Omental fat pad (tissue), 4 donors: ENCODE measurements at places on chromosomes 5 and 9. TPM values are rescaled to one million over a fixed set of nuclear protein-coding genes. Genes with fewer than 3 reads are reported as not detected.
A peak's percentile ranks its signal among the peaks of the same experiment; 100 is the strongest.

DNA sequence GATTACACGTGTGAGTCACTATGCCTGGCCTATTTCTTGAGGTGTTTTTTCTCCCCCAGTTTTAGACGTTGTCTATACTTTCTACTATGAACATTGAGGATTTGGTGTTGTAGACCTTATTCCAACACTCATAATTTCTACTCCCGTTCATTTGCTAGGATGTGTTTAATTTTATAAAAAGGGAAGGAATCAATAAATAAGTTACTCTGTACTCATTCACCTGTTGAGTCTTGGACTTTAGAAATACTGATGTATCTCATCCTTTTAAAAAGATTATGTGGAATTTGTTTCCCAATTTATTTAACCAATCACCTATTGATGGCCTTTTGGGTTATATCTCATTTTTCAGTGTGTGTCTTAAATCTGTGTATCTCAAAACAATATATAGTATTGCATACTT, 3.2 kb downstream of the CDK7 start:
- no peak for DNase-seq

The DDX4 gene
- not detected for total RNA-seq

DNA sequence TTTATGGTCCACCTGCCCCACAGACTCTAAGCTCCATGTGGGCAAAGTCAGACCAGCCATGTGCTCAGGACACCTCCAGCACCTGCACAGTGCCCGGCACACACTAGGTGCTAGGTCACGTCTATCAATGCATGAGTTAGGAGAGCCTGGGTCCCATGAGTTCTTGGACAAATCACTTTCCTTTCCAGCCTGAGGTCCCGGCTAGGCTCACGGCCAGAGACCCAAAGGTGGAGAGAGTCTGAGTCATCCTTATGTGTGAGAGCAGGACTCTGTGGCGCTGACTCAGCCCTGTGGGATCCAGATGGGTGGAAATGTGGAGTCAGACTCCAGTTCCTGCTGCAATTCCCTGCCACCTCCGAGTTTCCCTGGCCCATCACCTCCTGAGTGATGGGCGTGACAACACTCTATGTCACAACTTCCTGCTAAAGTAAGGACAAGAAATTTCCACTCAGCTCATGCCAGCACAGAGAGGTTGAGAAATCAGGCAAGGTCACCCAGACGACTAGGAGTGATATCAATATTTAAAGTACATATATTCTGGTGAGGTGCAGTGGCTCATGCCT, 2.5 kb upstream of the ST6GALNAC4 start:
- DNase-seq, result peak; percentile 80

The GPR150 gene
- 0.24 TPM for total RNA-seq

The PKD2L2 gene
- total RNA-seq, result not detected

DNA sequence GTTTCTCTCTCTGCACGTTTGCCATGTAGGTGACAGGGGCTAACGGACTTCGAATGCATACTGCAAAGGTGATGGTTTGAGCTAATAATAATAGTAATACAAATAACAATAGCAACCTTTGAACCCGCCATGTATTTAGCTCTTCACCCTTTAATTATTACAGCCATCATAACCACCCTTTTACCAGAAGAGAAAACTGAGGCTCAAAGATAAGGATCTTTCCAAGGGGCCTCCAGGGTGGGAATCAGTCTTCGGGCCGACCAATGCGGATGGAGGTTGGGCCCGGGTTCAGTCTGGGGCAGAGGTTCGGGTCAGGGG, 494 bp downstream of the CDKN2AIPNL start:
- no peak for DNase-seq

GRCh38 chr9:5851445-5851844, 18.5 kb upstream of the ERMP1 start:
- no peak for DNase-seq

- DNase-seq, result no peak
These were observed 23.0 kb downstream of the GLIS3 start for GRCh38 chr9:4276856-4277255.

DNA sequence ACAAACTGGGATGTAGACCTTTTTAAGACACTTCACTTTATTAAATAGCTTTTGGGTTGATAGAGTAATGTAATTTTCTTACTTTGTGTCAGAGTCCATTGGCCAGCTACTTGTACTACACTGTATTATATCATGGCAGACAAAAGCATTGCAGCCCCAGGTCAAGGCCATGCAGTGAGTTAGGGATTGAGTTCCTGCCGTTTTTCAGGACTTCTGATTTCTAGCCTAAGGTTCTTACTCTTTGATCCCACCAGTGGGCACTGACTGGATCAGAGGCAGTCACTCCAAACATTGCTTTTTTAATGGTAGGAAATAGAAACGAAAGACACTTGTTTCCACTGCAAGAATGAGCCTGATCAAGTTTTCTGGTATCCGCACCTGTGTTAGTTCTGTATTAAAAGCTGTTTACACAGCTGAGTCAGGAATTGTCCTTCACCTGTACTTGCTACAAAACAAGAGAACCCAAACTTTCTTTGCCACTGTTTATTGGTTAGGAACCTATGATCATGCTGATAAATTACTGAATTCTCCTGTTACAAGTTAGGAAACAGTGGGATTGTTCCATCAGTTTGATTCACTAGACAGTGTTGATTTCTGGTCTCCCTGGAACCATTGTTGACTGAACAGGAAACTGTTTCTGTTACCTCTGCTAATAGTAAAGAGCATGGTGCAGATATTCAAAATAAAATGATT, 22.1 kb downstream of the LRRC70 start:
- DNase-seq, result no peak

DNA sequence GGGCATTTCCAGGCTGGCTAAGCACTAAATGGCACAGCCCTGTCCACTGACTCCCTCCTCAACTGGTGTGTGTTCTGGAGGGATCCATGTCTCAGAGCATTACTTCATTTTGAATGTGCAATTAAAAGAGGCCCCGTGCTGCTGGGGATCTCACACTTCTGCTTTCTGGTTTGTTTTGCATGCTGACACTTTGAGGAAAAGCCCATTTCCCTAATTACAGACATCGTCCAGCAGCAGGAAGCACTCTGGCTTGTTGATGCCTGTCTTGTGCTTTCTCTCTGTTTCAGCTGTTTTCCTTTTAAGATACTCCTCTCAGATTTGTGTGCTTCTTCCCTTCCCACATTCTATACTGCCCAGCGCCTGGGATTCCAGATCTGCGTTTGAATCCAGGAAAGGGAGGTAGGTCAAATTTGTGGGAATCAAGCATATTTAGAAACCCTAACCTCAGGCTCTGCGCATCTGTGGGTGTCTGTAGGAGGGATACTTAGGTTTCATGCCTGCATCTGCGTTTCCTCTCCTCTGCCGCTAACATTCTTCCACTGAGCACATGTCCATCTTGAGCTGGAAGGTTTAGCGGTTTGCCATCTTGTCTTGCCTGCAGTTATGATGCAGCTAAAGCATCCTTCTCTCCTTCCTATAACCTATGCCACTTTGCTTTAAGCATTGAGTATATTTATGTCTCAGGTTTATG, 25.7 kb downstream of the SYK start:
- DNase-seq, result no peak

- DNase-seq, result no peak
These were observed 814 bp downstream of the CCDC125 start for GRCh38 chr5:69331528-69332445.

The LIFR gene
- 388 TPM for total RNA-seq

GRCh38 chr9:23011669-23012068, 565.0 kb downstream of the DMRTA1 start:
- DNase-seq, result no peak

The TLX3 gene
- total RNA-seq, result not detected

The ENHO gene
- not detected for total RNA-seq

DNA sequence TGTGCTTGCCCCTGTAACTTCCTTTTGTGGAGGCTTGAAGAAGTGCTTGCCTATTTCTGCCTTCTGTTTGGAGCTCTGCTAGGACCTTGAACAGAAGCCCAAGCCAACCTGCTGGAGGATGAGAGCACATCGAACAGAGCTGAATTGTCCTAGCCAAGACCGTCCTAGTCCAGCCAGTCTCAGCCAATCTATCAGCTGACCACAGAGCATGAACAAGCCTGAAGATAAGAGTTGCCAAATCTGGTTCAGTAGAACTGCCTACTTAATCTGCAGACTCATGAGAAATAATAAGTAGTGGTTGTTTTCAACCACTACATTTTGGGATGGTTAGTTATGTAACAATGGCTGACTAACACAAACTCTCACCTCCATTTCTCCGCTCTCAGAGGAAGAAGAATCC, 4.4 kb upstream of the SNX2 start:
- no peak for DNase-seq

GRCh38 chr9:18668944-18669343, 195.0 kb downstream of the ADAMTSL1 start:
- DNase-seq, result no peak

- DNase-seq, result no peak
These were observed 275.5 kb downstream of the GLIS3 start for GRCh38 chr9:4024281-4024777.

The FOXD1 gene
- total RNA-seq, result not detected

The TEX48 gene
- total RNA-seq, result not detected

The MAMDC2 gene
- 9.0 TPM for total RNA-seq

The LHX2 gene
- not detected for total RNA-seq

DNA sequence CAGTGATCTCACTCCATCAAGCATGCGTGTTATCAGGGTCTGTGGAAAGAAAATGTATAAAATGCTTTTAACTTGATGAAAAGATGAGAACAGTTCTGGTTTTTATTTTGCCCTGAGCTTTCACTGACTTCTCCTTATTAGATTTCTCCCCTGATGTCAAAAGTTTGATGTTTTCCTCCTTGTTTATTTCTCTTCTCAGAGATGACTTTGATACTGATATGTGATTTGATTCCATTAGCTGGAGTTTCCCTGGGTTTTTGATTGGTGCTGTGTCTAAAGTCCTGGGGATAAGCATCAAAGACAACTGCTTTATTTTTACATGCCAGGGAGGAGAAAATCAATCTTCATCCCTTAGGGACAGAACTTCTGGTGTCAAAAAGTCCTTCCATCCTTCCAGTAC, 510.0 kb downstream of the KCTD16 start:
- no peak for DNase-seq

GRCh38 chr5:90888511-90889324, 330.1 kb downstream of the ADGRV1 start:
- no peak for DNase-seq

GRCh38 chr9:69063839-69064238, 28.3 kb downstream of the FXN start:
- no peak for DNase-seq

DNA sequence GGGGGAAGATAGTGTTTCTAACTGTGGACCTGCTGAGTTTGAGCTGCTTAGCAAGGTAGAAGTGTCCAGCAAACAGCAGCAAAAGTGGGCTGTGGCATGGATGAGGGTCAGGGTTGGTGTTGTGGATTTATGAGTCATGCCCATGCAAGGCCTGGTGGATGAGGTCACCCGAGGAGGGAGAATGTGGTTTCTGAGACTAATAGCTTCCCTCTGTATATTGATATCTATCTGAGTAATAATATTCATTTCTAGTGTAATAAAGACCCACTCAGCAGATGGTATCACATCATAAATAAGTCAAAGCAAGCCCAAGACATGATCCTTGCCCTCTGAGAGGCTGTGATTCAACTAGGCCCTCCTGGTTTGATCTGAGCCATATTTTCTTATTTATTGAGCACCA, 597.8 kb upstream of the CLINT1 start:
- DNase-seq, result no peak

GRCh38 chr5:10194083-10194482, 55.6 kb downstream of the ATPSCKMT start:
- DNase-seq, result no peak

GRCh38 chr5:175448276-175448675, 4.3 kb upstream of the DRD1 start:
- no peak for DNase-seq

The PCDHA6 gene
- total RNA-seq, result 0.12 TPM

DNA sequence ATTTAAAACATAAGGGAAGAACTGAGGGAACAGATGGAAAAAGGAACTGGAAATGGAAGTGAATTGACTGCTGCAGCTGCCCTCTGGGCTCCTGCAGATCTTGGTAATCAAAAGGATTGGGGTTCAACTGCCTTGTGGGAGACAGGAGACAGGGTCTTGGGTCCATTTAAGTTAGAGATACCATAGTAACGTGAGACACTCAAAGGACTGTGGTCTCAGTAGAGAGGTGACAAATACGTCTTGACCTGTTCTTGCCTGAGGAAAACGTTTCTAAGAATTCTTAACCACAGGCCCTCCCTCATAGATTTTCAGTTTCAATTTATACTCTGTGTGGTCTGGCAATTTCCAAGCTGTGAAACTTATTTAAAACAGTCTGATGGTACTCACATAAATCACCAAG, 100.8 kb upstream of the DHFR start:
- no peak for DNase-seq

The PCA3 gene
- not detected for total RNA-seq
